ENCODE measurements at places on chromosomes 7 and 10.

DNA sequence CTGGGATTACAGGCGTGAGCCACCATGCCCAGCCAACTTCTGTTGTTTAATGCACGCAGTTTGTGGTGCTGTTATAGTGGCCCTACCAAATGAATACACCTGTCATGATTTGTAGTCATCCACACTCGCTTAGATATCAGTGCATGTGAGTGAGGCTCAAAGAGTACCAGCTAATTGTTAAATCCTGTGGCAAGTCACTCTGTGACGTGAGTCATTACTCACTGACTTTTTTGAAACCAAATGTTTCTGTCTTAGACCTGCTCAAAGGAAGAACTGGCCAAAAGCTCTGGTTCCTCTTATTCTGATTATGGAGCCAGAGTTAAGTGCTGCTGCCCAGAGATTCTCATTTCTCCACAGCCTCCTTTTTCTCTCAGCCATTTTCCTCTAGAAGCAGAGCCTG is 109.4 kb downstream of the PRKAG2 start:
- no peak for DNase-seq

- DNase-seq, result no peak
Observed at GRCh38 chr10:117053482-117053881, 48.5 kb upstream of the SHTN1 start.

DNA sequence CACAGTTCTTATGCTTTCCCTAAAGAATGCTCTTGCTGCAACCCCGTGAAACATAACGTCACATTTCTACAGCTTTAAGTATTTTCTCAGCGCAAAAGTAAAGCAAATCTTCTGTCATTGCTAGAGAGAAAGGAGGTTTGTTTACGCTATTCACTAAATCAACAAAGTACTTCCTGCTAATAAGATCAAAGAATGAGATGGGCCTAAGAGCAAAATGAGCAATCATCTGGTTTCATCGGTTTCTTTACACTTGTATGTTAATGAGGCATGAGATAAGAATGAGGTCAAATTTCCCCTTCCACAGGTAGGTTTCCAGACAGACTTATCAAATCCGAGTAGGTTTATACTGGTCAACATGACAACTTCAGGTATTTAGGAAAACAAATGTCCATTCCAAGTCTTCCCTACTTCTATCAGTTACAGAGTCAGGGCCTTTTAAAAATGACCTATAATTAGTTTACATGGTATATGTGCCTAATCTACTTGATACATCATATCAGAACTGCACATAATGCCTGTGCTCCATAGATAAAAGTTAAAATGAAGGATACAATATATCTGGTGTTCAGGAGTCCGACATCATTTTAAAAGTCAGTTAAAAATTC is 8.4 kb downstream of the USP6NL start:
- DNase-seq, result no peak

DNA sequence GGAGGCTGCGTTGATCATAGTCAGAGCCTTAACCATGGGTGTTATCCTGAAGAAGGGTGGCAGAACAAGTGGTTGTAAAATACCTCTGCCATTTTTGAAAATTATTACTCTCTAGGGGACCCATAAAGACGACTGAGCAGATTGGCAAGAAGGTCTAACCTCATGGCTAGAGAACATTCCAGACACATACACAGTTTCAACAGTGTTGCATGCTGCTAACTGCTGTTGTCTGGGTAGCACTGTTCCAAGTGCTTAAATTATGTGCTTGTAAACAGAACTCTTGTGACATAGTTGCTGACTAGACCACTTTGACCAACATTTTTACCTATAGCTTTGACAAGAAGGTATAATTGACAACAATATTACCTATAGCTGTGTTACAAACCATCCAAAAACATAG is 46.1 kb upstream of the FOXP2 start:
- no peak for DNase-seq

DNA sequence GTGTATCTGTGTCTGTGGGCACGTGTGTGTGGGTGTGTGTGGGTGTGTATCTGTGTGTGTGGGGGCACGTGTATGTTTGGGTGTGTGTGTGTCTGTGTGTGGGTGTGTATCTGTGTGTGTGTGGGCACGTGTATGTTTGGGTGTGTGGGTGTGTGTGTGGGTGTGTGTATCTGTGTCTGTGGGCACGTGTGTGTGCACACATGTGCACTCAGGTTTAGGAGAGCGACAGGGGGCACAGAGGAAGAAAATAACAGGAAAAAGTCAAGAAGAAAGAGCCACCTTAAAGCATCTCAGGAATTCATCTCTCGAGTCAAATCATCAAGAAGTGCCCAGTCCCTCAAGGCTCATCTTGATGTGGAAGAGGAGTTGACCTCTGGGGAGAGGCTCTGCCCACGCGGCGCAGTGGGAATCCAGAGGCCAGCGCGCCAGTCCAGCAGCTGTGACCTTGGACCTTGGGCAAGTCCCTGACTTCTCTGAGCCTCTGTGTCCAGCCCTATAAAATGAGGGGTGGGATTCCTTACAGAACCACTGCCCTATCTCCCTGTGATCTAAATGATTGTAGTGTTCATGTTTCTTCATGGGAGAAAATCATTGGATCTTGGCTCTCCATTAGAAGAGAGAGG is 147.8 kb downstream of the RGS10 start:
- no peak for DNase-seq

- no peak for DNase-seq
Observed at GRCh38 chr10:89035461-89035860, 44.9 kb downstream of the FAS start.

- no peak for DNase-seq
Observed at GRCh38 chr7:42138691-42139090, 98.3 kb downstream of the GLI3 start.

- DNase-seq, result no peak
Observed at GRCh38 chr7:105060923-105061322, 46.9 kb downstream of the KMT2E start.

DNA sequence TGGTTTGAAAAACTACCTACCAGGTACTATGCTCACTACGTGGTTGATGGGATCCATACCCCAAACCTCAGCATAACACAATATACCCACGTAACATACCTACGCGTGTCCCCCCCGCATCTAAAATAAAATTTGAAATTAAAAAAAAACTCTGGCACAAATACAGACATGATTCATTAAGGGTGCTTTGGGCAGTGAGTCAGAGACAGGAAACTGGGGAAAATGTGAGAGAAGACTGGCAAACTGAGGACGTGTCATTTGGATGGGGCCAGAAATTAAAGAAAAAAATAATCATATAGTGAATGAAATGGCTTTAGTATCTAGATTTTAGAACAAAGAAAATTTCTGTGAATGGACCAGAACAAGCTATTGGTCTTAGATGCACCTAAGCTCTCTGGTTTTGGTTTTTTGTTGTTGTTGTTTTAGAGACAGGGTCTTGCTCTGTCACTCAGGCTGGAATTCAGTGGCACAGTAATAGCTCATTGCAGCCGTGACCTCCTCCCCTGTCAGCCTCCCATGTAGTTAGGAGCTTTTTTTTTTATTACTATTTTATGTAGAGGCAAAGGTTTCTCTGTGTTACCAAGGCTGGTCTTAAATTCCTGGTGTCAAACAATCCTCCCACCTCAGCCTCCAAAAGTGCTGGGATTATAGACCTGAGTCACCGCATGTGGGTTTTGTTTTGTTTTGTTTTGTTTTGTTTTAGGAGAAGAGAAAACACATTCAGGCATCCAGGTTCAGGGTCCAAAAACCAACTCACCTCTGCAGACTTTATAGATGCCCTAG is 5.9 kb upstream of the PRSS58 start:
- no peak for DNase-seq

- DNase-seq, result no peak
Observed at GRCh38 chr10:111107846-111108245, 31.0 kb downstream of the ADRA2A start.

DNA sequence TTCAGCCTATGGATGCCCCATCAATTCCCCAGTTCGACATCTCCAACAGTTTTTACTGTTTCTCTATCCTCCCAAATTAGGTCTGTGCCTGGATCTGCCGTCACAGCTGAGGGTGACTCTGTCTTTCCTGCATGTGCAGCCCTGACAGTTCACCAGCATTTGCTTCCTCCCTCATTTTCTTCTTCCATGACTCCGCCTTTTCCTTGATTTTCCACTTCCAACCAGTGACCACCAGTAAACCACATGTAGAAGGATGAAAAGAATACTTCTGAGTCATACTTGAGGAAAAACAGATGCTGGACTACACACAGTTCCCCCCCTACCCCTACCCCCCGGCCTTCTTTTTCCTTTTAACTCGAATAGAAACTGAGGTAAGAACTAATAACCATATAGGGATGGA is 311.8 kb upstream of the POM121L12 start:
- DNase-seq, result no peak

- DNase-seq, result no peak
Observed at GRCh38 chr7:150631084-150631826, 930 bp downstream of the GIMAP6 start.

DNA sequence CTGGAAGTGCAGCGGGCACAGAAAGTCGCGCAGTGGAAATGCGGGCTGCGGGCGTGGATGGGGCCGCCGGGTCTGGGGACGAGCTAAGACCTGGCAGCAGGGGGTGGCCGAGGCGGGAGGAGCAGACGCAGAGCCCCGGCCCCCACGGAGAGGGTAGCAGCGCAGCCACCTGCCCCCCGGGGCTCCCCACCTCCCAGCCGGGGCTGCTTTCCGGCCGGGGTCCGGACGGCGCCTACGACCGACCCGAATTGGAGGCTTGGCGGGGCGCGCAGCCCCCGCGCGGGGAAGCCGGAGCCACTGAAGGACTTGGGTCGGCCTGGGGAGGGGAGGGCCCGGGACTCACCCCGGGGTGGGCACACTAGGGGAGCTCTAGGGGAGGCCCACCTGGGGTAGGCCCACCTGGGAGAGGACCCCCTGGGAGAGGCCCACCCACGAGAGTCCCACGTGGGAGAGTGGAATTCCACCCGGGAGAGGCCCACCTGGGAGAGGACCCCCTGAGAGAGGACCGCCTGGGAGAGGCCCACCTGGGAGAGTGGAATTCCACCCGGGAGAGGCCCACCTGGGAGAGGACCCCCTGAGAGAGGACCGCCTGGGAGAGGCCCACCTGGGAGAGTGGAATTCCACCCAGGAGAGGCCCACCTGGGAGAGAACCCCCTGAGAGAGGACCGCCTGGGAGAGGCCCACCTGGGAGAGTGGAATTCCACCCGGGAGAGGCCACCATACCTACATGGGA is 854 bp upstream of the CFAP46 start:
- DNase-seq, result no peak

DNA sequence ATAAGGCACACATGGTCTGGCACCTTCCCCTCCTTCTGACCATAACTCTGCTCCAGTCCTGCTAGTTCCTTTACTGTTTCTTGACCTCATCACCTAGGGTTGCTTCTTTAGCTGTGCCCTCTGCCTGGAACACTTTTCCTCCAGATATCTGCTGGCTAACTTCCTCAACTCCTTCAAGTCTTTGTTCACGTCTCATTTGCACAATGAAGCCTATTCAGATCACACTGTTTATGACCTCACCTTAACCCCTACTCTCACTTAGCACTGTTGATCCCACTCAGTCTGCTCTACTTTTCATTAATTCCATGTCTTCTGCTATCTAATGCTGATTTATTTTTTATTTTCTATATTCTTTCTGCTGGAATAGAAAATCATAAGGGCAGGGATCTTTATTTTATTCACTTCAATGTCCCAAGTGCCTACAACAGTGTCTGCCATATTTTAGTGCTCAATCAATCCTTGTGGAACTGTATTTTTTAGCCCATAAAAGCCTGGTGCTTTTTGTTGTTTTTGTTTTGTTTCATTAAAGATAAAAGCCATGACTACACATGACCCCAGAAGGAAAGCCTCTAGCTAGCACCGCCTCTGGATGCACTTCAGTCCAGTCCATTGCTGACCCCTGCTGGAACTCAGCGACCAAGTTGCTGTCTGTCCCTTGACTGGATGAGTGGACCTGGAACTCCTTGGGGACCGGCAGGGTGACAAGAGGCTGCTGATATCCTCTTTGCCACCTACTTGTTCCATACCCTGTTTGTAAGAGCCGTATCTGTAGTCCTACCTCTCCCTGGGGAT is 12.3 kb downstream of the KLF14 start:
- DNase-seq, result peak; percentile 19

- DNase-seq, result no peak
Observed at GRCh38 chr10:49277973-49278372, 21.0 kb upstream of the C10orf71 start.

DNA sequence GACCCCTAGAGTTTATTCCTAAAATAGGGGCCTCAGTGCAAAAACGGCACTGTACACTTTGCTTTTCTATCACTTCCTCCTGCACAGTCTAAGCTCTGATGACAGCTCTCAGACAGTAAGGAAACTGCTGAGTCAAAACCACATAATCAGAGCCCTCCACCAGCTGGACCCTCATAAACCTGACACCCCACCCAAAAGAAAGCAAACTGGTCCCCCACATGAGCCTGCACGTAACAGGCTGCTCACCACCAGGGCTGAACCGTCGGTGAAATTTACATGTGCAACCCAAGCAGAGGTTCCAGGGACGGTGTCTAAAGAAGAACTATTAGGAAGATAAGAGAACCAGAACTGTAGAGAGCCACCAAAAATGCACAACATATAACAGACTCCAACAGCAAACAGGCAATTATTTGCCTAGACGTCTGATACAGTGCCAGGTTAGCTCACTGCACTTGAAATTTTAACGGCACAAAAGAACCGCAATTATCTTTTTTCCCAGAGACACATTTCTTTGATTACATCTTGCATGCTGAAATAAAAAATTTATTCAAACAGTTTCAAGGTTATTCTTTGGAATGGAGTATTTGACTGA is 19.6 kb downstream of the SGMS1 start:
- DNase-seq, result no peak

GRCh38 chr7:116953906-116954838 is 871 bp downstream of the ST7 start:
- DNase-seq, result peak; percentile 21

GRCh38 chr7:128809363-128809762 is 17.6 kb downstream of the CCDC136 start:
- DNase-seq, result no peak

GRCh38 chr10:14429043-14429700 is 98.4 kb upstream of the FRMD4A start:
- no peak for DNase-seq

- DNase-seq, result no peak
Observed at GRCh38 chr7:20304366-20304765, 26.3 kb upstream of the ITGB8 start.

DNA sequence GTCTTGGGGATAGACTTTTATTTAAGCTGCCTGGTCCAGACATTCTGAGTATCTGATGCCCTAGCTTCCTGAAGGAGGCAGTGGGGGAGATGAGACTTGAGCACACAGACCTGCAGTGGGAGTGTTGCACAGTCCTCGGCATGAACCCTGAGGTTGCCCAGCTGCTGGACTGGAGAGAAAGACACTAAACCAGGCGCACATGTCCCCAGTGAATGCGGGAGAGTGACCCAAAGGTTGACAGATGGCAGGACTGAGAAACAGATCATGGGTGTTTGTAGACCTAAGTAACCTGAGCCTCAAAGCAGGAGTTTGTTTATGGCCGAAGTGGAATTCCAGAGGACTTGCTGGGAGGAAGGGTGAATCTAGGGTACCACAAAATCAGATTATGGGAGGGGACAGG is 15.7 kb upstream of the MSRB2 start:
- no peak for DNase-seq
